ENCODE measurements at places on chromosomes 12 and 14.

- DNase-seq: no peak
Observed at GRCh38 chr14:67242168-67242420, 859 bp downstream of the PALS1 start.

DNA sequence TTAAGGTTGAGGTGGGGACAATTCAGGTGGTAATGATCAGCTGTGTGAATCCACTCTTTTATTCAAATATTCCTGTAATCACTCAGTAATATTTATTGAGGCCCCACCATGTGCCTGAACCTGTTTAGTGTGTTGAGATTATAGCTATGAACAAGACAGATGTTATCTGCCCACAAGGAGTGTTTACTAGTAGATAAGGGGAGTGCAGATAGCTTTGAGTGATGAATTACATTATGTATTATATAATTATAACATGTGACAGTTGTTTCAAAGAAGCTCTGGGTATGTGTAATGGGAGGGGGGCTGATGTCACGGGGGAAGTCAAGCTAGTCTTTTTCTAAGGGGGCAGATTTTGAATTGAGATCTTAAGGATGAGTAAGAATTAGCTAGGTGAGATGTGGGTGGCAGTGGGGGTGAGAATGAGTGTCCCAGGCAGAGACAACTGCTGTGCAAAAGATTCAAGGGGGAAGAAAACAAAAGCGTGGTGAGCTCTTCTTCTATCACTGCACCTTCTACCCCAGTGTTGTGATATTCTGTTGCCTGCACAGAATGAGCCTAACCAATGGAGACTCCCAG is 21.3 kb upstream of the SRRM4 start:
- no peak for DNase-seq

DNA sequence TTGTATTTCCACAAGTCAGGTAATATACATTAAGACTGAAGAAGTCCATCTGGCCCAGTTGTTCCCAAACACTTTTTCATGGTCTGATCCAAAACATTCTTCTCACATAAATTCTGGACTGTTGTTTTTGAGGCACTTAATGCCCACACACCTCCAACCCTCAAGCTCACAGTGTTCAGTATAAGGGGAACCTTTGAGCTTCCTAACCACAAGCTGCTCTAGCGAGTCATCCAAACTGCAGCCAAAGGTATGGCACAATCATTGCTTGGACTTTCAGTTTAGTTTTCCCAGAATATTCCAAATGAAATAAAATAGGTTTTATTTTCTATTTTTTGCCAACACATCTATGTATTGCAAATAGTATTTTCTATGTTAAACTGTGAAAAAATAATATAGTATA is 103.0 kb downstream of the PUS7L start:
- no peak for DNase-seq

DNA sequence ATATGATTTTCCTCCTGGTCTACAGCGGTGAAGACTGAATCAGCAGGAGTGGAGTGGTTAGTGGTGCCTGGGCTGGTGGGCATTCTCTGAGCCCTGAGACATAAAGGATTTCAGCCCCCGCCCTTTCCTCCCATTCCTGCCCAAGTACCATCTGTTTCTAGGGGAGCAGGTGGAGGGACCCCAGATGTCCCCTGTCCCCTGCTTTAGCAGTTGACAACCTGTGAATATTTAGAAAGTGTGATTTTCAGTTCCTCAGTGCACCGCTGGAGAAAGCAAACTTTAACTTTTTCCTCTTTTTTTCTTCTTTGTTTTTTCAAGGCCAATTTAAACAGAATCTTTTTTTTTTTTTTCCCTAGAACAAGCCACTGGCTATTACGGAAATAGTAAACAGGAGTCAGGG is 163.8 kb upstream of the MYL2 start:
- no peak for DNase-seq

DNA sequence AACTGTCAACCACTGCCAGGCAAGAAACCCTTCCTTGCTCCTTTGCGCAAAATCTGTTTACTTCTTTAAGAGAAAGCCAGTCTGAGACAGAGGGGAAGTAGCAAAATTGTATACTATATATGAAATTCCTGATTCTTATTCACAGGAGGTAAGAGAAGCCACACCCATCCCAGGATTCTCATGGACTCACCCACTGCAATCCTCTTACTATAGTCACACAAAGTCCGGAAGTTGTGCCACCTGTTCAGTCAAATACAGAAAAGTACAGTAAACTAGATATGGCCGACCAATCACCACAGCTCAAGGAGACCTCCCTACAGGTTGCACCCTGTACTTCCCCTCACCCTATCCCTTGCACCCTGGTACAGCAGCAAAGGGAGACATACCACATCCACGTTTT is 2.9 kb downstream of the PRMT5 start:
- DNase-seq: no peak

DNA sequence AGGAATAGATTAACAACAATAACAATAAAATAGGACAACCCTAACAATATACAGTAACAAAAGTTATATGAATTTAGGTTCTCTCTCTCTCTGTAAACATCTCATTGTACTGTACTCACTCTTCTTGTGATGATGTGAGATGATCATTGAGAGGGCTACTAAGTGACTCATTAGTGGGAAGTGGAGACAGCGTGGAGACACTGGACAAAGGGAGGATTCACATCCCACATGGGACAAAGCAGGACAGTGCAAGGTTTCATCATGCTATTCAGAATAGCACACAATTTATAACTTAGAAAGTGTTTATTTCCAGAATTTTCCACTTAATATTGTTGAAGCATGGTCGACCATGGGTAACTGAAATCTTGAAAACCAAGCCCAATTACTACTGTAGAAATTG is 26.0 kb upstream of the SPATA7 start:
- DNase-seq: no peak

DNA sequence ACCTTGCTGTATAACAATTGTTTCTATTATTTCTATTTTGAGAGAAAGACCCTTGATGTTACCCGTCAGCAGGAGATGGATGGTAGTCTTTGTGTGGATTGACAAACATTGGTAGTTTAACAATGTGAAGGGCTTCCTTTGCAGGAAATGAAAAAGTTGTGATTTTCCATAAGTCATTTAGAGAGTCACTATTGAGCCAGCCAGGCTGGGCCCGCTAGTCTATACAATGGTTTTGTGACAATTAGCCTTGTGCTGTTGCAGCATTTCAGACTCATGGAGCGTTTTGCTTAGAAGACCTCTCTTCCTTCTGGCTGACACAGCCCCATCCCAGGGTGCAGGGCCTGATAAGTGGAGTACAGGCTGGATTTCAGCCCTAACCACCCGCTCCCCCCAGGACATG is 18.3 kb upstream of the SLC38A2 start:
- no peak for DNase-seq

- DNase-seq: no peak
Observed at GRCh38 chr12:62543741-62544140, 77.1 kb downstream of the MON2 start.

DNA sequence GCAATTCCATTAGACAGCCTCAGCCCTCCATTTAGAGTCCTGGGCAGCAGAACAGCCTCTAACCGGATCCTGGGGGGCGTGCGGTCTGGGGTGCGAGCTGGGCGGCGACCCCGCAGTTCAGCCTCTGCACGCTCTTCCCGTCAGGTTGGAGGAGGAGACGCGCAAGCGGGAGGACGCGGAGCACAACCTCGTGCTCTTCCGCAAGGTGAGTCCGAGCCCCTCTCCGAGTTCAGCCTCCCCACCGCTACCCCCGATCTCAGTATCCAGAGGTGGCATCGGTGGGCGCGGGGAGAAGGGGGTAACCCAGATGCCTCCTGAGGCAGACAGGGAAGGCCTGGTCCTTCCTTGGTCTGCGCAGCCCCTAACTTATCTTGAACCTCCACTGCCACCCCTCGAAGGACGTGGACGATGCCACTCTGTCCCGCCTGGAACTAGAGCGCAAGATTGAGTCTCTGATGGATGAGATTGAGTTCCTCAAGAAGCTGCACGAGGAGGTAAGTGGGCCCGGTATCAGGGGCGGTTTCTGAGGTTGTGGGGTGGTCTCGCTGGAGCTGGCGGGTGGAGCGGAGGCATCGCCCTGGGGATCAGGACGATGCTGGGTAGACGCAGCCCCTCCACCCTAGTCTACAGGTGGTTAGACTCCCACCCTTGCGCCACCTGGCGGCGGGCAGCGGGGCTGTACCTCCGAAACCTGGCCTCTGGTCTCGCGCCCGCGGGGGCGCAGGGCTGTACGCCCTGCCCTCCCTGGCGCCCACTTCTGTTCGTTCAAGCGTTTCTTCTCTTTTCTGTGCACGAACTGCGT is 1.3 kb downstream of the PRPH start:
- DNase-seq: peak; percentile 35

DNA sequence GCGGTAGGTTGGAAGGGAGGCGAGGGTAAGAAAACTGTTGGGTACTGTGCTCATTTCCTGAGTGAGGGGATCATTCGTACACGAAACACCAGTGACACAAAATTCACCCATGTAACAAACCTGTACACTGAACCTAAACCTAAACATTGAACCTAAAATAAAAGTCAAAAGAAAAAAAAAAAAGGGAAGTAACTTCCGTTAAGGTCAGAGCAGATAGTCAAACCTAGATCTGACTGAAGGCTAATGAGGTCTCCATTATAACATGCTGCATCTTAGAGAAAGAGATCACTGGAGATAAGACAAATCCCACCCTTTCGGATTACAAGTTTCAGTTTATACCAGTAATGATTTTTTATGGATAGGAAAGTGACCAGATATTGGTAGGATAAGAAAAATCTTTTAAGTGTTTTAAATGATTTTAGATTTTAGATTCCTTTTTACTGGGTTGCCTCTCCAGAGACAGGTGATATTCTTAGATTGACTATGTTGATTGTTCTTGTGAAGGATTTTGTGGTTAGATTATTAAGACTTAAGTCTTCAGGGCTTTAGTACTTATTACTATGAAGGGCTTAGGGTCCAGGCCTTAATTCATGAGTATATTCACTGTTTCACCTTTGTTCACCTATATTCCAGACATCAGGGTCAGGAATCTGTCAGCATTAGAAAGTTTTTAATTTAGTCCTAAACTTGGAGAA is 11.2 kb upstream of the NCKAP1L start:
- no peak for DNase-seq

- no peak for DNase-seq
Observed at GRCh38 chr12:58425481-58426392, 484.4 kb downstream of the ATP23 start.

GRCh38 chr12:66156654-66157053 is 13.1 kb downstream of the TMBIM4 start:
- no peak for DNase-seq

DNA sequence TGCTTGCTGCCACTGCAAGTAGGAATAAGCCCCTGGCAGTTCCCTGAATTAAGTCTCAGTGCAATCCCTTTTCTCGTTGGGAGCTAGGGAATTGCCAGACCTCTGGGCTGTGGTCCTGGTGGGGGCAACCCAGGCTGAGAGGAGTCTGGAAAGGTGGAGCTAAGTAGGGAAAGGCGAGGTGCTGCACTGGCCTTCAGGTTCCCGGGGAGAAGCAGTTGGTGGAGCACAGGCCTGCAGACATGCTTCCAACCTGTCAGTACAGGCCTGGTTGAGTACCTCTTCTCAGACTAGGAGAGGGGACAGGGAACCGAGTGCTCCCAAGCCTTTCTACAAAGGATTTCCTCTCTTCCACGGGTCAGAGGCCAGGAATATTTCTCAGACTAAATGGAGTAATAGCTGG is 1.5 kb downstream of the NRIP2 start:
- no peak for DNase-seq

DNA sequence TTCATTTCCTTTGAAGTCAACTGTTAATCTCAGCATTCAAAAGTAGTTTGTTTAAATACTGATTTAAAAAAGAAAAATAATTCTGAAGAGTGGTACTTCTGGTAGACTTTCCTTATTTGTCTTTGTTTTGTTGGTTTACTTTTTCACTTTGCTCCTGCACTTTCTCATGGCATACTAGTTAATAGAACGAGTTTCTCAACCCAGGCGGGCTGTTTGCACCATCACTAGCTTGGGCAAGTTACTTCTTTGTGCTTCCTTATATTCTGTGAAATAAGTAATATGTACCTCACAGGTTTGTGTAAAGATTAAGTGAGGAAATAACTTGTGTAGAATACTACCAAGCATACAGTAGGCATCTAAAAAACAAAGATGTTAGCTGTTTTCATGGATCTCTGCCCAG is 45.5 kb downstream of the SLC38A6 start:
- no peak for DNase-seq

DNA sequence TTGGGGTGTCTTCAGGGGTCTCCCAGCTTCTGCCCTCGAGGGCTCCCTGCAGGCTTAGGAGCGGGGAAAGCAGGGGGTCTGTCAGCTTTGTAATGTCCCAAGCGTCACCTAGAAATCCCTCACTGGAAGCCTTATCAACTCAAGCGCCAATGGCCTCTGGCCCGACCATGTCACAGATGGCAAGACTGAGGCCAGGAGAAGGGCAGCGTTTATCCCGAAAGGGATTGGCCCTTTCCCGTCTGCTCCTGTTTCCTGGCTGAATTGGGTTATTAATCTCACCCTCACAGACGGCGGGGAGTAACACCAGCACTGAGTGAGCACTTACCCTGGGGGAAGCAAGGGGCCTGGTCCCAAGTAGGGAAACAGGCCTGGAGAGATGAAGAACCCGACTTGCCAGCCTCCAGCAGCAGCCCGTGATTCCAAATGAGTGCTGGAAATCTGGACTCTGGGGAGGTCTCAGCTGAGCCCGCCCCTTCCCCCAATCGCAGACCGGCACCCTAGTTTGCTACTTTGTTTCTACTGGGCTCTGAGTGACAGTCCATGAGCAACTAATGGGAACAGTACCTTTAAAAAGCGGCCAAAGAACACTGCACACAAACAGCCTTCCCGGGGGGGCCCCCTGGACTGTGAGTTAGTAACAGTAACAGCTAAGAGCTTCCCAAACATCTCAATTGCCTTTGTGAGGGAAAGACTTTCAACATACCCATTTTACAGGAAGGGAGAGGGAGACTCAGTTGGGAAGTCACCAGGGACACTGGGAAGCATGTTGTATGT is 2.1 kb upstream of the NCOR2 start:
- no peak for DNase-seq

DNA sequence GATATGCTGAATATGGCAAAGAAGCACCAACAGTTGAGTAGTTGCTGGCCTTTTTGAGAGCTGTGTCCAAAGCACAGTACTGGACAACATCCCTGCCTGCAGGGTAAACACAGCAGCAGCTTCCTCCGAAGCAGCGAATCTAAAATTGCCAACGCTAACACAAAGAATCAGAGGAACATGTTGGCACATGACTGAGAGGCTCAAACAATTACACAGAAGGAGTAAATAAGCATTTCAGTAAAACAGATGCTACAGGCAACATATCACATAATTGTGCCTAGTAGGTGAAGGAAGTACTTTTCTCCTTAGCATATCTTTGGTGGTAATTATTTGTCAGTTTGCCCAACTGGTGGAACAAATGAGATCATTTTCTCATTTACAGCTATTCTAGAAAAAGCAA is 52.1 kb downstream of the KICS2 start:
- DNase-seq: peak; percentile 57
